GM03348 (cell line): ENCODE measurements at places on chromosomes 5 and 9.

GRCh38 chr5:97106216-97106581 is 36.2 kb downstream of the LIX1 start:
- DNase-seq, result no peak

DNA sequence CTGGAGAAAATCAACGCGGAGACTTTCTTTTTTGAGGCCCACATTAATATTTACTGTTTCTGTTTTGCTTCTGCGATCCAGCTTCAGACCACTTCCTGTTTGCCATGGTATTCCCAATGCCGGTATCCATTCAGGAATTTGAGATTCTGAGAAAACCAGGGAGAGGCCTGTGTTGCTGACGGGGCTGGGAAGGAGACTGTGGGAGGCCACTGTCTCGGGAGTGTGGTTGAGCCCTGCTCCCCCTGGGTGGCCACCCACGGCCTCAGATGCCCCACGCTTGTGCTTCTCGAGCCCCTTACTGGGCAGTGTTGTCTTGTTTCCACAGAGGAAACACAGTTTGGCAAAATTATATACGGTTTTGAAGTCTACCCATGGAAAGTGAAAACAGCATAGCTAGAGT is 403.6 kb upstream of the IRX2 start:
- DNase-seq, result no peak

GRCh38 chr5:140588311-140589070 is 23.9 kb downstream of the SLC35A4 start:
- DNase-seq, result peak; percentile 69

- no peak for DNase-seq
Measured at GRCh38 chr9:5382479-5382878, 42.8 kb upstream of the RLN1 start.

DNA sequence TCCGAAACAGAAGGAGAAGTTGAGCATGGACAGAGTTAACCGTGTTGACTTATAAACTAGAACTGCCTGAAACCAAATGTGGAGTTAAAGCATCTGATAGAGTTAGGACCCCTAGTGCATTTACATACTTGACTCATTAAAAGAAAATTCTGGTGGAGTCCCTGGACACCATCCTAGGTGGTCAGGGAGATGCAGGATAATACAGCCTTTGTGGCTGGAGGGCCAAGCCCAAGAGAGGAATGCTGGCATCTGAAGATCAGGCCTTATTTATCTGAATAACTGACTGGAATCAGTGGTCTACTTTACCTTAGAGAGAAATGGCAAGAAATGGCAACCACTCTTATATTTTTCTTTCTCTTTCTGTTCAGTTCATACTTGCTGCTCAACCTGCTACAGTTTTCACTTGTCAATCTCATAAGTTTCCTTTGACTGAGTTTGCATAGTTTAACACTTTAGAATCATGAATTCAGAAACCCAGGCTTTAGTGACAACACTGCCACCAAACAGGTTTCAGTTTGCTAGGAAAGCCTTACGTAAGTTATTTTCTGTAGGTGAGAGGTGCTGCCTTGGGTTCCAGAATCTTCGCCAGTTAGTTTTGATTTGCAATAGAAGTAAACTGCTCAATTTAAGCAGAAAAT is 10.2 kb downstream of the CMYA5 start:
- no peak for DNase-seq

DNA sequence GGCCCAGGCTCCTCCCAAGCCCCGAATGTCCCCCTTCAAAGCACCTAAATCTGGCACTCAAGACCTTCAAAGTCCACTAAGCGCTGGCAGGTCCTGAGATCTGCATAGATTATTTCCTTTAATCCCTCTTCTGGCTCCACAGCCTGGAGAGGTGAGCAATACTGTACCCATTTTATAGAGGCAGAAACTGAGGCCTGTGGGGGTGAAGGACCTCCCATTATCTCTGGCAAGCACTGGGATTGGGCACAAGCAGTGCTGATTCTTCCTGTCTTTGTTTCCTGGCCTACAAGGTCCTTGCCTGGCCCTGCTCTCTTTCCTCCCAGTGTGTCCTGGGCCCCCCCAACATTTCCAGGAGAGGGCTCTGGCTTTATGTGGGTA is 252.3 kb downstream of the PBX3 start:
- DNase-seq, result no peak

- peak; percentile 85 for DNase-seq
Measured at GRCh38 chr9:36873247-36873875, 160.7 kb downstream of the PAX5 start.

- no peak for DNase-seq
Measured at GRCh38 chr5:1886846-1887587, 4.3 kb upstream of the IRX4 start.

DNA sequence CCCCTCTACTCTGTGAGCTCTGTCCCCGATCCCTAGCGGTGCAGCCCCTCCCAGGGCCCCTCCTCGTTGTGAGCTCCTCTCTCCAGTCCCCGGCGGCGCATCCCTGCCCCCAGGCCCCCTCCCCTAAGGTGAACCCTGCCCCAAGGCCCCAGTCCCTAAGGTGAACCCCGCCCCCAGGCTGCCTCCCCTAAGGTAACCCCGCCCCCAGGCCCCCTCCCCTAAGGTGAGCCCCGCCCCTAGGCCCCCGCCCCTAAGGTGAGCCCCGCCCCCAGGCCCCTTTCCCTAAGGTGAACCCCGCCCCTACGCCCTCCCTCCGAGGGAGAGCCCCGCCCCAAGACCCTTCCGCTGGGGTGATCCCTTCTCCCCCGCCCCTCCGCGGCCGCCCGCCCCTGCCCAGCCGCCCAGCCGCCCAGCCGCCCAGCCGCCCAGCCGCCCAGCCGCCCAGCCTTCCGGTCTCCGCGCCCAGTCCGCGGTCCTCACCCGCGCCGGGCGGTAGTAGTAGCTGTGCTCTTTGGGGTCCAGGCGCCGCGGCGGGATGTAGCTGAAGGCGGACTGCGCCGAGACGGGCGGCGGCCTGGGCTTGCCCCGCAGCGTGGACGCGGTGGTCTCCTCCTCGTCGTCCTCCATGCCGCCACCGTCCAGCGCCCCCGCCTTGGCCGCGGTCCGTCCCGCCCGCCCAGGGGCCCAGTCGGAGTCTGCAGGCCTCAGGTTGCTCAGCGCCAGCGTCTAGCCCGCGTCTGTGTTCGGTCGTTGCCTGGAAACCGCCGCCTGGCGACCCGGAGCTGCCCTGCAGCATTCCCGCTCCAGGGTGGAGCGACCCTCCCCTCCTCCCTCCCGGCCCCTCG is at the start of gene CFAP90:
TSS of gene CFAP90 (minus strand) at position 739 of the 845 bp plus-strand sequence. CDS start at position 627, 112 bp downstream.
- peak; percentile 46 for DNase-seq

DNA sequence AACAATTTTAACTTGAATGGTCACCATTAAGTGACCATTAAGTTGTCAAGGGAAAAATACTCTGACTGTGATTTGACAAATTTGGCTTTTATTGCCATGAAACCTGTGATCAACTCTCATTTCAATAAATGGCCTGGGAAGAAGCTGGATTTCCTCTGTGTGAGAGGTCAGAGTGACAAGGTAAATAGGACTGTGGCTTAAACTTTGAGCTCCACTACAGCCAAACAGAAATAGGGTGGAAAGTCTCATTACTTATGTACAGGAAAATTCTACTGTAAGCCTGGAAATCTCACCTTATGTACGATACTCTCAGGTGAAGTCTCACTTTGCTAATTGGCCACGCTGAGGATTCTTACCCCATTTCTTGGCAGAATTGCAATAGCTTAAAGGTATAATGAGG is 67.3 kb downstream of the NPR3 start:
- DNase-seq, result no peak

- DNase-seq, result no peak
Measured at GRCh38 chr9:76886318-76886717, 19.6 kb downstream of the PRUNE2 start.

GRCh38 chr5:80284720-80285119 is 28.9 kb upstream of the SERINC5 start:
- DNase-seq, result no peak

GRCh38 chr5:155389498-155389897 is 375.9 kb downstream of the KIF4B start:
- no peak for DNase-seq

- DNase-seq, result no peak
Measured at GRCh38 chr9:2459756-2460155, 161.8 kb upstream of the VLDLR start.

- DNase-seq, result no peak
Measured at GRCh38 chr5:154090656-154091055, 51.9 kb downstream of the MFAP3 start.

GRCh38 chr5:87233143-87233542 is 34.5 kb upstream of the RASA1 start:
- DNase-seq, result no peak

- peak; percentile 13 for DNase-seq
Measured at GRCh38 chr5:62489471-62489870, 76.9 kb downstream of the IPO11 start.

- no peak for DNase-seq
Measured at GRCh38 chr5:61254969-61255555, 77.0 kb upstream of the ZSWIM6 start.

GRCh38 chr5:38867032-38867398 is 21.2 kb downstream of the OSMR start:
- DNase-seq, result no peak

- DNase-seq, result no peak
Measured at GRCh38 chr5:28691526-28691925, 1653.1 kb upstream of the CDH9 start.

GRCh38 chr9:136886610-136887597 is 588 bp downstream of the TRAF2 start:
- DNase-seq, result peak; percentile 90

- no peak for DNase-seq
Measured at GRCh38 chr5:10681731-10682679, 79.0 kb downstream of the DAP start.

DNA sequence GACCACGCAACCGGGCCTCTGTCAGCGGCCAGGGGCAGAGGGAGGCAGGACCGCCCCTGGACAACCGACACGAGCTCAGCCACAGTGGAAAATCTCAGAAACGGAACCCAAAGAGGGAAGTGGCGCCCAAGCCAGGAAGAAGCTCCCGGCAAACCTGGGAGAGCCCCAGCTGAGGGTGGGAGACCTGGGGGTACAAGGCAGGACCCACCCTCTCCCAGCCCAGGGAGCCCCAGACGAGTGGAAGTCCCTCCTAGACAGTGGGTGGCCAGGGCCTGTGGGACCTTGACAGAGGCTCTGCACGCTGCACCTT is 3.0 kb downstream of the SLC12A7 start:
- no peak for DNase-seq
